Brain pericyte (primary cell): ENCODE measurements at places on chromosomes 5 and 9.

GRCh38 chr5:11222169-11222568 lies 461.1 kb upstream of the DAP start:
- DNase-seq: no peak

DNA sequence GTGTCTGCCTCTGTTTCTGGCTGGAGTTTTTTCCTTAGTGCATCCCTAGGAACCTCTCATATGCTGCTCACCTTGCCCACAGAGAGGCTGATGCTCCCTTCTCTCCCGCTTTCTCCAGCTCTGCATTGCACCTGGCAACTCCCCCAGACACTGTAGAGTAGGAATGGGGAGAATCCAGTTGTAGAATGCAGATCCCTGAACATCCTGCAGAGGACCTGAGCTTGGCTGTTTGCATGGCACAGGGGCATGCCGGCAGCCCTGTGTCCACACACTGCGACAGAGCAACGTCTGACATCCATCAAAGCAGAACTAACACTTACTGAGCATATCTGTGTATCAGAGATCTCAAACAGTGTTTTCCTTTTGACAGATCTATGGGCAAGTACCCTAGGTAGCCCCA lies 19.9 kb downstream of the IDNK start:
- DNase-seq: no peak

DNA sequence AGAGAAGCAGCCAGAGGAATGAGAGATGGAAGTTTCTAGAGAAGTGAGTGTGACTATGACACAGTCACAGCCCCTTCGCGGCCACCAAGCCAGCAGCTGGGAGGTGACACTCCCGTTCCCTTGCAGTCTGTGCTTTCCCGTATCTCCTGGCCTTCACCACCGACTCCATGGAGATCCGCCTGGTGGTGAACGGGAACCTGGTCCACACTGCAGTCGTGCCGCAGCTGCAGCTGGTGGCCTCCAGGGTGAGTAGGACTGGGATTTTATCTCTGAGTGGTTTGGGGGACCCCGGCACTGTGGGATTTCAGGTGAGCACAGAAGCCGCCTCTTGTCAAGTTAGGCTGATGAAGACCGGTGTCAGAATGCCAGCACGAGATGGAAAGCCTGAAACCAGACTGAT lies 12.1 kb upstream of the SLC2A8 start:
- no peak for DNase-seq

- no peak for DNase-seq
Observed at GRCh38 chr5:122126177-122126755, 3.1 kb upstream of the ZNF474 start.

- DNase-seq: no peak
Observed at GRCh38 chr5:71738662-71739361, 19.7 kb downstream of the CARTPT start.

- DNase-seq: no peak
Observed at GRCh38 chr5:128199611-128200010, 116.0 kb downstream of the SLC12A2 start.

DNA sequence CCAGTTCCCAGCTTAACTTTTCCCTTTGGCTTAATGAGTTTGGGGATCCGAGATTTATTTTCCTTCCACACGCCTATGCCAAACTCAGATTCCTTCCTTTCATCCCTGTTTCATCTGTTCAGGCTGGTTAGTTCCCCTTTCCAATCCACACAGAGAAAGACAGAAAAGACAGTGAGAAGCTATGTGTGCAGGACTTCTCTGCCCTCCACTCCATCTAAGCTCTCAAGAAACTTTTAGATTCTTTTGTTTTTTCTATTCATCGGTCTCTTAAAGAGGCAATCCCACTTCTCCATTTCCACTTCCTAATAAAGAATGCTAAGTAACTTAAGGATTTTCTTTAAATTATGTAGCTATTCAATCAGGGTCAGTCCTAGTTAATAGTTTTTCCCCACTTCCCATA lies 11.2 kb downstream of the ITGA1 start:
- no peak for DNase-seq

DNA sequence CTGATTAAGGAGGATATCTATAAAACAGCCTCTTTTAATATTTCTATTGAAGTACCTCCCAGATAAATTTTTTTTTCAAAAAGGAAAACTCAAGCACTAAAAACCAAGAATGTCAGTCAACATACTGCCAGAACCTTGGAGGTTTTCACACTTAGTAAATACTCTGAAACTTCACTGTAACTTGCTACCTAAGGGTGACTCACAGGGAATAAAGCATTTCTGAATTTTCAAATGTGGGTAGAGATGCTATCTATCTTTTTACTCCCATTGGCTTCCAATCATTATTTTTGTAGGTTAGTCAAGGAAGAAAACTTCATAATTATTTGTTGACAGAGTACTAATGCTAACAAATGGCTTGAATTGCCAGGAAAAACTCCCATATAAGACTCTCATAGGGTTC lies 46.1 kb downstream of the SLC25A46 start:
- no peak for DNase-seq

- DNase-seq: peak; percentile 95
Observed at GRCh38 chr9:18393340-18394130, 80.4 kb upstream of the ADAMTSL1 start.

GRCh38 chr9:134439368-134439784 lies 113.1 kb downstream of the RXRA start:
- no peak for DNase-seq

DNA sequence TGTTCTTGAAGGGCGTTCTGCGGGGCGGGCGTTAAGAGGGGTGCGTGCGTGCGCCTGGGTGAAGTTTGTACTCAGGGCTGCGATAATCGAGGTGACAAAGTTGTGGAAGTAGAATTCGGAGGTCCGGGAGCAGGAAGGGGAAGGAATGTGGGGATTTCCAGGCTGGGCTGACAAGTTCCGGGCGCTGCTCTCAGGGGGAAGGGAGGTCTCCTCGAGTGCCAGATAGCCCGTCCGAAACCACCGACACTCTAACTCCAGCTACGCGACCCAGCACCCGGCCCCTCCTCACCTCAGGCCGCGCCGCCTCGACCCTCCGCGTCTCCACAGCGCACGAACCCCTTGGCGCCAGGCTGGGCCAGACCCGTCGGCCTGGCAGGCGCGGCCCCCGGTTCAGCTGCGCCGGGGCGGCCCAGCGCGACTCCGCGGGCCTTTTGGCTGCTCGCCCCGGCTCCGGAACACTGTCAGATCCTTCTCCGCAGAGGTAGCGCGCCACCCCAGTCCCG lies at the start of gene IL6ST:
IL6ST (minus strand) TSS at position 469 of the 503 bp plus-strand sequence. CDS start 18,685 bp downstream, outside the sequence.
- no peak for DNase-seq

DNA sequence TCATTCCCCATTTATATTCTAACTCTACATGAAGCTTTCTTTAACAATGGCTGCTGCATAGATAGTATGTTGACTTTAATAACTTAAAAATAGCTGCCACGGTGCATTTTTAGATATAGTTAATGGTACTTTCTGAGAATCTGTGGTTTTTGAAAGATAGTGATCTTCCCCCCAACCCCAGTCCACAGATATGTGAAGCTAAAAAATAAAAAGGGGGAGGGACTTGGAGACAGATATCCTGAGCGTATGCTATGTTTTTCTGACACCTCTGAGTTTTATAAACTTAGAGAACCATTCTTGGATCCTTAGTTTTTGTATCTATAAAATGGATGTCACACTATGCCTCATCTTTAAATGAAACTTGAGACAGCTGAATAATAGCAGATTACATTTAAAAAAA lies 120.5 kb downstream of the SNX18 start:
- DNase-seq: no peak

- DNase-seq: no peak
Observed at GRCh38 chr5:175344331-175345195, 99.4 kb downstream of the DRD1 start.

- no peak for DNase-seq
Observed at GRCh38 chr5:142841511-142842265, 71.5 kb downstream of the ARHGAP26 start.

GRCh38 chr5:79130781-79131180 lies 19.2 kb downstream of the BHMT start:
- DNase-seq: no peak

DNA sequence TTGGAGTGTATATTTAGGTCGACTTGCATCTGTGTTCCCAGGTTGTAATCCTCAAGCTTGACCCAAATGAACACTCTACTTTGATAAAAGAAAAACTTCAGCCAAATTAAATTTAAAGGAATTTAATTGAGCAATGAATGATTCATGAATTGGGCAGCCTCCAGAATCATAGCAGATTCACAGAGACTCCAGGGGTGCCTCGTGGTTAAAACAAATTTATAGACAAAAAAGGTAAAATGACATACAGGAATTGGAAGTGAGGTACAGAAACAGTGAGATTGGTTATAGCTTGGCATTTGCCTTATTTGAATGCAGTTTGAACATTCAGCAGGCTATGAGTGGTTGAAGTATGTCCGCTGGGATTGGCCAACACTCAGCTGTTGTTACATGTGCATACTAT lies 21.6 kb upstream of the SPATA31D4 start:
- DNase-seq: no peak

DNA sequence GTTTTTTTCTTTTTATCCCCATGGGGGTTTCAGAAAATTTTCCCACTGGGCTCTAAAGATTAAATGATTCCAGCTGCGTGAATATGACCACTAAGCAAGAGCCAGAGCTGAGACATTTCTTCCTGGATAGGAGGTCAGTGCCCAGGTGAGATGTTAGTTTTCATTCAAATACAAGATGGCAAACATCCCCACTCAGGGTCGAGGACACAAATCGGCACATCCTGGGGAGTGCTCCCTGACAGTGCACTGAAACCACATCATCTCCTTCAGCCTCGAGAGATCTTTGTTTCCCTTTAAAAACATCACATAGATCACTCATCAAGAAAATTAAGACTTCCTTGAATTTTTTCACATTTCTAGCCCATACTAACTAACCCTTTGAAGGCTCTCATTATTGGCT lies 273.2 kb upstream of the PANK3 start:
- DNase-seq: no peak
